ENCODE measurements at places on chromosomes 3 and 15. TPM values are rescaled to one million over a fixed set of nuclear protein-coding genes. Genes with fewer than 3 reads are reported as not detected.

DNA sequence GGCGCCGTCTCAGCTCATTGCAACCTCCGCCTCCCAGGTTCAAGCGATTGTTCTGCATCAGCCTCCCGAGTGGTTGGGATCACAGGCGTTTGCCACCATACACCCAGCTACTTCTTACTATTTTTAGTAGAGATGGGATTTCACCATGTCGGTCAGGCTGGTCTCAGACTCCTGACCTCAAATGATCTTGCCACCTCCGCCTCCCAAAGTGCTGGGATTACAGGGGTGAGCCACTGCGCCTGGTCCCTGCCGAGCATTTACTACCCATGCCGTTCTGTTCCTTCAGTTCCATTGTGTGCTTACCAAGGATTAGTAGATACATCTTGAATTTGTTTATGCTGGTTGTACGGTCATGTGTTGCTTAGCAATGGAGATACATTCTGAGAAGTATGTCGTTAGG is 10.3 kb downstream of the CHD2 start:
- no peak for DNase-seq

DNA sequence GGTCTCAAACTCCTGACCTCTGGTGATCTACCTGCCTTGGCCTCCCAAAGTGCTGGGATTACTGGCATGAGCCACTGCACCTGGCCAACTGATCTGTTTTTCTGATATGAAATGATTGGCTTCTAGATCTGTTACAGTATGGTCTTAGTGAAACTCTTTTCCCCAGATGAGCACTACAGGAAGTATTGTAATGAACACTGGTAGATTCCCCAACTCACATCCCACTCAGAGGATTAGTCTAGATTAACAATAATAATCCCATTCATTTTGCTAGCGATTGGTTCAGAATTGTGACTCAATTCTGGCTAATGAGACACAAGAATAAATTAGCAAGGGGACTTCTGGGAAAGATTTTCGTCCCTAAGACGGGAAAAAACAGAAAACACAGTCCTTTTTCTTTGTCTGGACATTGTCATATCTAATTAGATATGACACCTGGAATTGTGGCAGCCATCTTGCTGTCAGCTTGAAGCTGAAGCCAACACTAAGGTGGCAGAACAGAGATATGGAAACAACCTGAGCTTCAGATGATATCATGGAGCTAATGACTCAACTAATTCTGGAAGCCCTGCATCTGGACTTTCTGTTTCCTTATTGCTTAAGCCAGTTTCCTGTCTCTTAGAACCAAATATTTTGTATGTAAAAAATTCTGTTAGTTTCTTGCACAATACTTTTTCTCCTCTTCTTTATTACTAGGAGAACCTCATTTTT is 17.4 kb upstream of the NPTN start:
- DNase-seq = no peak

GRCh38 chr3:117201901-117202774 is 492.6 kb downstream of the TUSC7 start:
- no peak for DNase-seq

LIPH gene
- total RNA-seq = not detected

GRCh38 chr15:90683876-90684275 is 33.3 kb upstream of the BLM start:
- no peak for DNase-seq

DNA sequence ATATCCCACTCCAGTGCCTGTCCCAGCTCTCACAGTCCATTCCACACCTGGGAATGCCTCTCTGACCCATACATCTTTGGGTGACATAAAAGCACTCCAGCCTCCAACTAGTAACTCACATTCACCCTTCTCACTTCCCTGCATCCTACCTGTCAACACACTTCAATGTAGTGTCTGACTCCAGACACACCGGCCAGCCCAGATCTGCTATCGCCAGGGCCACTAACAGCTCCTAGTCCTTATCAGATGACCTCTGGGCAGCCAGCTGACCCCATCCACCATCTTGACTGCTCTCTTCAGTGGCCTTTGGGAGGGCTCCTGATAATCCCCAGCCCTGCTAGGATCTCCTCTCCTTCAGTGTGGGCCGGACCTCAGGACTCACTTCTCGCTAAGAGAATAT is 2.9 kb upstream of the MCM2 start:
- DNase-seq = no peak

DNA sequence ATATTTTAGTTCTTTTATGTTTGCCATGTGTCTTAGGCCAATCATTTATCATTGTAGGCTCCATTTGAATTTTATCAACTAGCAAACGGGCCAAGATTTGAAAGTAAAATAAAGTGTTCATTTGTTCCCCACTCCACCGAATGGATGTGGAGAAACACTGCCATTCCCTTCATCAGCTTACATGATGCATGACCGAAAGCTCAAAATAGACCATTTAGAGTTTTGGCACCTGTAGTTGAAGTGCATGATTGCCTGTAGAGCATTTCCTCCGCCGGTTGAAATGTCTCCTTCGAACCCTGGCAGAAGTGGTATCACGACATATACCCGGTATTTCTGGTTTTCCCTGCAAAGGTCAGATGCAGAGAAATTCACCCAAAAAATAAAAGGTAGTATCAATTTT is 165.6 kb downstream of the PLD1 start:
- no peak for DNase-seq

WNT5A gene
- not detected for total RNA-seq

GRCh38 chr3:149493315-149494021 is 19.0 kb downstream of the TM4SF4 start:
- no peak for DNase-seq

- DNase-seq = no peak
Observed at GRCh38 chr3:124730941-124731297, 667 bp downstream of the UMPS start.

EFHB gene
- total RNA-seq = 0.39 TPM

DNA sequence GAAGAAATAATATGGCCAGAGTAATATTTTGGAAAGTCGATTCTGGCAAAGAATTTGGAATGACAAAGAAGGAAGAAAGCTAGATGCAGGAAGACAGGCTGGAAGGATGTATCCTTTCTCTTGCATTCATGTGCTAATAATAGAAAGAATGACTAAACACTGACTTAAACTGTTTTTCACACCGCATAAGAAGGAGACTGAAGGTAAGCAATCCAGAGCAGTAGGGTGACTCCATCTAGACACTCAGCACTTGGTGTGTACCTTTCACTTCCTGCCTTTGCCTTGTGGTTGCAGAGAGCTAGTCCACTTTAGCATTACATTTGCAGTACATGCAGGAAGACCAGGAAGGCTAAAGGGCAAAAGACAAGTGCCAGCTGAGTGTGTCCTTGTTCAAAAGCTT is 234.6 kb downstream of the RBMS3 start:
- no peak for DNase-seq

GRCh38 chr3:51311055-51311454 is 74.0 kb upstream of the MANF start:
- DNase-seq = peak; percentile 23

INSYN1 gene
- not detected for total RNA-seq

DNA sequence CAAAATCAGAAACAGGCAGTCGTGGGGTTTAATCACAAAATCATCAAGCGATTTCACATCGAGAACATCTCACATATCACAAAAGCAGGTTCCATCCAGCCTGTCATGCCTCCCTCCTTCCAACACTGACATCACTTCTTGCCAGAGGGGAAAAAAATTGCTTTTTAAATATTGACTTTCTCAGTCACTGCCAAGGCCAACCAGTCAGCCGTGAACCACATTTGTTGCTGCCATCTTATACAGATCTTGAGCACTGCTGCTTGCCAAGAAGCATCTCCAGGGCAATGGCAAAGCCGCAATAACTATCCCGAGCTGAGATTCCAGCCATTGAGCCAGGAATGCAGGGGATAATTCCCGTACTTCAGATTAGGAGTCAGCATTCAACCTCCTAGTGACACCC is 174.6 kb downstream of the ANXA2 start:
- DNase-seq = no peak

GRCh38 chr3:159236321-159236720 is 434.5 kb downstream of the MFSD1 start:
- DNase-seq = no peak

Data from CD8-positive, alpha-beta memory T cell (primary cell).